NCI-H146 (cell line): ENCODE measurements at places on chromosomes 4 and X.

GRCh38 chrX:136065044-136065671 lies 79.9 kb downstream of the SLC9A6 start:
- no peak for DNase-seq

- no peak for DNase-seq
Observed at GRCh38 chr4:7238300-7238960, 46.1 kb downstream of the SORCS2 start.

DNA sequence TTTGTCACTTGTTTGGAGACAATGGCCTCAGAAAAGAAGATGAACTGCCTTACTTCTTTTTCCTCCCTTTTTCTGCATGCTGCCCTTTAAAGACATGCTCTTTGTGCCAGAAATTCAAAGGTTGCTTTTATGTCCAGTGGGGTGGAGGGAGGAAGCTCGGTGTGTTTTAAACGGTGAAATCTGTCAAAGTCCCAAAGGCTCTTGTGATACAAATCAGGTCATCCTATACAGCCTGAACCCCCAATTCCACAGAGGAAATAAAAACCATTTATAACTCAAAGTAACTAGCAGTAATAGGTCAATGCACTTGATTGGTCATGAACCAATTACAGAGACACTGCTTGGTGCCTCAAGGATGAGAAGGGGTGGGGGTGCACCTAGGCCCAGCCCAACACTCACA lies 339.3 kb upstream of the F9 start:
- no peak for DNase-seq

DNA sequence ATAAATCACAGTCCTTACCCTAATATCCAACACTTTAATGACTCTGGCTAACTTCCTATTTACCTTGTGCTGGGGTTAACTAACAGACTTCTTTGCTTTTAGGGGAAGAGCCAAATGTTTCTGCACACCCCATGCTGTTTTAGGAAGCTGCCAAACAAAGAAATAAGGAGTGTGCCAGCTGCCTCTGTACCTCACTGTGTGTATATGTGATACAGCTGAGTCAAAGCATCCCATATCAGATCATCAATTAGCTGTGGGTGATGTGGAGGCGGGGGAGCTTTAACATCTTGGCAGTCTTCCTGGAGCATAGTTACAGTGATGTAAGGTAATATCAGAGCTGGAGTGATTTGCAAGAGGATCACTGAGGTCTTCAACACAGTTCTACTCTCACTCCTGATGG lies 95.4 kb downstream of the COL25A1 start:
- no peak for DNase-seq

DNA sequence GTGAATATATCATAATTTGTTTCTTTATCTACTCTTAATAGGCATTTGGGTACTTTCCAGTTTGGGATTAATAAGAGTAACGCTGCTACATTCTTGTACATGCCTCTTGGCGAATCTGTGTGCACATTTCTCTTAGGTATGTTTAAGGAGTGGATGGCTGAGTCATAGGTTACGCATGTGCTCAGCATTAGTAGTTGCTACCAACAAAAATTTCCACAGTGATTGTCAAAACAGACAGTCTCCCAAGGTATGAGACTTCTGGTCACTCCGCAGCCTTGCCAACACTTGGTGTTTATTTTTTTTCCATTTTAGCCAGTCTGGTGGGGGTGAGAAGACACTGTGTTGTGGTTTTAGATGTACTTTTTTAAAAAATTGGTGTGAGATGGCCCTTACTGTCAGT lies 44.6 kb downstream of the FGFBP1 start:
- DNase-seq = no peak

- DNase-seq = peak; percentile 45
Observed at GRCh38 chr4:124111922-124112321, 600.6 kb downstream of the ANKRD50 start.

DNA sequence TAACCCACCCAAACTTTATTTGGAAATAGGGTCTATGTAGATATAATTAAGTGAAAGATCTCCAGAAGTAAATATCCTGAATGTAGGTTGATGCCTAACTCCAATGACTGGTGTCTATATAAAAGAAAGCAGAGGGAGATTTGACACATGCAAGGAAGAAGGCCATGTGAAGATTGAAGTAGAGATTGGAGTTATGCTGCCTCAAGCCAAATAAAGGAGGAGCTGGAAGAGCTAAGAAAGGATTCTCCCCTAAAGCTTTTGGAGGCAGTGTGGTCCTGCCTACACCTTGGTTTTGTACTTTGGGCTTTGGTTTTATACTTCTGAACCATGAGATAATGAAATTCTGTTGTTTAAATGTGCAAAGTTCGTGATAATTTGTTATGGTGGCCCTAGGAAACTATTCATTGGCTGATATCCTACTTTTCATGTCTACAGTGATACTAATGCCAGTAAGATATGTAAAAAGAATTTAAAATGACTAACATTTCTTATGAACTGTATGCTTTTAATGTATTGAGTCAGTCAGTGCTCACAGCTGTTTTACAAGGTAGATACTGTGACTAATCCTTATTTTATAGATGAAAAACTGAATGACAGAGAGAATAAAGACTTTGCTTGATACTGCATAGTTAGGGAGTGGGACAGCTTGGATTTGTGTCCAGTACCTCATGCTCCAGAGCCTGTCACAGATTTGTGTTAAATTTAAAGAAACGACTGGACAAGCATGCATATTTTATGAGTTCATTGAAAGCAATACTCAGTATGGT lies 5.9 kb upstream of the RAB40AL start:
- no peak for DNase-seq

GRCh38 chrX:51608766-51609165 lies 9.9 kb downstream of the CENPVL3 start:
- DNase-seq = no peak

GRCh38 chr4:123659730-123660129 lies 263.1 kb downstream of the SPRY1 start:
- no peak for DNase-seq

- peak; percentile 71 for DNase-seq
Observed at GRCh38 chrX:54495814-54496516, at the start of gene FGD1. TSS of gene FGD1 (minus strand) at chrX:54496234. CDS start at chrX:54495432, 802 bp downstream.

DNA sequence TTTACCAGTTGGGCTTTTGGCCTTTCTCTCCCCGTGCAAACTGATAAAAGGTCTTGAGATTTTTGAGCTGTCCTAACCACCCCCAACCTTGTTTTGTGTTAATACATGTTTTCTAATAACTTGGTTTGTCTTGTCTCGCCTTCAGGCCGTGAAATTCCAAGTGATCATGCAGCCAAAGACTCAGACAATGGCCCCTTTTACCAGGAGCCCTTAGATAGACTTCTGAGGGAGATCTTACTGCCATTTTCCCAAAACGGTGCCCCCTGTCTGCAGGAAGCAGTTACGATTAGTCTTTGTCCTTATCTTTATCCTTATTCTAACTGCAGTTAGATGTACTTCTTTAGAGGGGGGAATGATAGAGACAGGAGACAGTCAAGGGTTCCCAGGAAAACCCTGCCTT lies 245.3 kb upstream of the HDX start:
- DNase-seq = no peak

- DNase-seq = peak; percentile 33
Observed at GRCh38 chr4:177558995-177559394, 116.8 kb upstream of the AGA start.

GRCh38 chr4:68324519-68325262 lies 25.2 kb downstream of the YTHDC1 start:
- DNase-seq = no peak
